Stimulated activated CD4-positive, alpha-beta T cell treated with anti-CD3 and anti-CD28 coated beads, Interleukin-1b, Interleukin-23, amount 100 ng/mL, for 1 hour (primary cell): ENCODE measurements at places on chromosomes 2 and 18.

- no peak for DNase-seq
These were observed 694 bp downstream of the THSD7B start for GRCh38 chr2:136766073-136766404.

DNA sequence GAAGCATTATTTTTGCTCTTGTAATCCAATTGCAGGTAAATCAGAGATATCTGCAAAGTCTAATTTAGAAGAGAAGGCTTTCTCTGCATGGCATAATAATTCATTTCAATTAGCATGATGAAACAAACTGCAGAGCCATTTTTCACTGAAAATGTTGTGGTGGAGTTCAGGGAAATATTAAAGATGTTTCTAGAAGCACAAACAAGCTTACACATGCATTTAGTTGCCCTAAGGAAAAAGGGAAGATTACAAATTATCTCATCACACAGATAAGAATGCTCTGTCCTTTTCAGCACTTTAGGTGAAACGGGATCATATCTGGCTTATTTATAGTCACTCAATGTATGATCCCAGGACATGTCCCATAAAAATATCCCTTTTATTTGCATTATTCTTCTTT is 252.1 kb upstream of the TANK start:
- no peak for DNase-seq

DNA sequence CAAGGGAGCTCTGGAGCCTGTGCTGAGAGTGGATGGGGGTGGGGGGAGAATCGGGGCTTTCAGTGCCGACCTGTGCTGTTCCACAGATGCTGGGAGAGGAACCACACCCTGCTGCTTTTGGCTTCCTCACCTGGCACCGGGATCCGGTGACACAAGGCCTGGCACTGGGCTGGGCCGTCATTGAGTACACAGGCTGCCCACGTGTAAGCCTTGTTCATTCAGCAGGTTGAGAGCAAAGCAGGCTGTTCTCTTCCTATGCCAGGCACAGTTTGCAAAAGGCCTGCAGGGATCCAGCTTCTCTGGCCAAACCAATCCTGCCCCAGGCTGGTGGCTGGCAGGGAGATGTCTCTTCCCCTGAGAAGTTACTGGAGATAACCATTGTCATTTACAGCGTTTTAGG is 17.1 kb downstream of the TRIB2 start:
- no peak for DNase-seq

GRCh38 chr2:23498943-23499342 is 114.0 kb downstream of the KLHL29 start:
- DNase-seq = no peak

DNA sequence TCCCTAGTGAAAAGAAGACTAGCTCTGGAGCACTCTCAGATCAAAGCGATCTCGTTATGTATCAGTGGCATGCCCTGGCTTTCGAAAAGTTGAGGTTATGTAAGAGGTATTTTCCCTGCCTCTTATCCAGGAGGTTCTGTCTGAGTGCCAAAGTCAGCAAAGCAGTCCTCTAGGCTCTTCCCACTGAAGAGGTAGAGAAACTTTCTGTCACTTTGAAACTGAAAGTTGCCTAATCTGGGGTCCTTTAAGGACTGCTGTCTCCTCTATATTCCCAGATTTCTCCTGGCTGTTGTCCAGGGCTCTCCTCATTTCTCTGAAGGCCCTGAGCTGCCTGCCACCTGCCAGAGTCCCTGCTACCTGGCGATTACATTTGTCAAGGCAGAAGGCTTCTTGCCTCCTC is 96.3 kb downstream of the B3GNT2 start:
- no peak for DNase-seq

GRCh38 chr2:30371772-30372373 is 75.2 kb upstream of the LCLAT1 start:
- DNase-seq = no peak

- no peak for DNase-seq
These were observed 175.9 kb upstream of the ITGA4 start for GRCh38 chr2:181281206-181281832.

DNA sequence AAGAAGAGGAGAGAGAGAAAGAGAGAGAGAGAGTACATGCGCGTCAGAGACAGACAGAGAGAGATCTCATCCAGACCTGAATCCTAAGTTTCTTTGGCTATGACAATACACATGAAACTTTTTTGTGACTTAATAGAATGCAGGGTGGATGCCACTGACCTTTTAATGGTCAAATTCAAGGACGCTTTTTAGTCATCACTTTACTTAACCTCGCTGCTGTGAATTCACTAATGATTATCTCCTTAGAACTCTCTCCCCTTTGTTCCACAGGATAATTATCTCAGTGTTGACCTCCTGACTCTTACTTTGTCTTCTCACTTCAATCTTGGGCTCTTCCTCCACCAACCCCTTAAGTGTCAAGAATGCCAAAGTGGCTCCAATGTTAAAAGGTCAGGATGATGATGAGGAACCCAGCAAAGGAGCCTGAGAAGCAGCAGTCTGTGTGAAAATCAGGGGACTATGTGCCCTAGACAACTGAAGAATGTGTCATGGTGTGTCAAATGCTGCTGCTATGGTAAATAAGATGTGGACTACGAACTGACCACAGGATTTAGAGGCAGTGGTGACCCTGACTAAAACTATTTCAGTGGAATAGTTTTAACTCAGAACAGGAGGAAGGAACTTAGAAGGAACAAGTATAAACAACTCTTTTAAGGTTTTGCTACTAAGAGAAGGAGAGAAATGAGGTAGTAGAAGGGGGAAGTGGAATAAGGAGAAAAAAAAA is 382.1 kb downstream of the ZEB2 start:
- DNase-seq = no peak

GRCh38 chr2:63344575-63345284 is 243.5 kb downstream of the WDPCP start:
- DNase-seq = no peak

DNA sequence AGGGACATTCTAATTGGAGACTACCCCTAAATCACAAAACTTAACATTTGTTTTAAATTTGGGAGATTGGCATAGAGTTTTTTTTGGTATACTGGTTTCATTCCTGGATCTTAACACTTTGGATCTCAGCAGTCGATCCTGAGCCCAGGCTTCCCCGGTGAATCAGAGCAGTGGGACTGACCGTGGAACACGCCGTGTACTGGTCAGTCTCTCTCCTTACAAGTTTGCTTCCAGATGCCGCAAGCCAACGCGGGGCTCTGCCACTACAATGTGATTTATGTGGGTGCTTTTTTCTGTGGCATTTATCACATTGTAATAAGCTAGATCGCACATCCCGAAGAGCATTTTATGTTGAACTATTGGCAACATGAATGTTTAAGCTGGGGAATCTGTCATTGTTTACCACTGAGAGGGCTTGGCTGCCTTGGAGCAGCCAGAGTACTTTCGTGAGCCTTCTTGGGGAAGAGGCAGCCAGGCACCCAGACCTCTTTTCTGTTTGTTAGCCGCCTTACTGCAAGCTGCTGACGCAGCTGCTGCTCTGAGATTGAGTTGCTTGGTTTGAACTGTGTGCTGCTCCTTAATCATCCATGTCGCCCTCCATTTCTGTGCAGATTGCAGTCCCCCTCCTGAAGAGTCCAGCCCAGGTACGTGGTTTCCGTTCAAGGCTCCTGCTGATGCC is 49.3 kb downstream of the COA5 start:
- DNase-seq = no peak

DNA sequence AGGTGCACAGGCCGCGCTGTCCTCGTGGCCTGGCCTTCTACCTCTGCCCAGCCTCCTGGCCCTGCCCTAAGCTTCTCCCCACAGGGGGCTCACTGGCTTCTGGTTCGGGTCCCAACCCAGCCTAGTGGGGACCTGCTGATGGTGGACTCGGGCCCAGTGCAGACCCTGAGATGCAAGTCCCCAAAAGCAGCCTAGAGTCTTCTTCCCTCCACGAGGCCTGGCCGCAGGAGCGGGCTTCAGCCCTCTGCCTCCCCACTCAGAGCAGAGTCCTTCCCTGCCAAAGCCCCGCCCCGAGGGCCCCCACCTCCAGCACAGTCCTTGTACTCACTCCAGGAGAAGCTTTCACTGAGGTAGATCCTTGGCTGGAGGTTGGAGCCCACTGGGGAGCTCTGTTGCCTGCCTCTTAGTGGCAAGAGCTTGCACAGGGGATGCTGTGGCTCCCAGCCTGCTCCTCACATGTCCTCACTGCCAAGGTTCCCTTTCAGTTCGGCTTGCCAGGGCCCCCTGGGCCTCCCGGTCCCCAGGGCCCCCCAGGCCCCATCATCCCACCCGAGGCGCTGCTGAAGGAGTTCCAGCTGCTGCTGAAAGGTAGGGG is 3.6 kb downstream of the ERFE start:
- no peak for DNase-seq

- no peak for DNase-seq
These were observed 93.8 kb upstream of the LDAH start for GRCh38 chr2:20916604-20917286.

DNA sequence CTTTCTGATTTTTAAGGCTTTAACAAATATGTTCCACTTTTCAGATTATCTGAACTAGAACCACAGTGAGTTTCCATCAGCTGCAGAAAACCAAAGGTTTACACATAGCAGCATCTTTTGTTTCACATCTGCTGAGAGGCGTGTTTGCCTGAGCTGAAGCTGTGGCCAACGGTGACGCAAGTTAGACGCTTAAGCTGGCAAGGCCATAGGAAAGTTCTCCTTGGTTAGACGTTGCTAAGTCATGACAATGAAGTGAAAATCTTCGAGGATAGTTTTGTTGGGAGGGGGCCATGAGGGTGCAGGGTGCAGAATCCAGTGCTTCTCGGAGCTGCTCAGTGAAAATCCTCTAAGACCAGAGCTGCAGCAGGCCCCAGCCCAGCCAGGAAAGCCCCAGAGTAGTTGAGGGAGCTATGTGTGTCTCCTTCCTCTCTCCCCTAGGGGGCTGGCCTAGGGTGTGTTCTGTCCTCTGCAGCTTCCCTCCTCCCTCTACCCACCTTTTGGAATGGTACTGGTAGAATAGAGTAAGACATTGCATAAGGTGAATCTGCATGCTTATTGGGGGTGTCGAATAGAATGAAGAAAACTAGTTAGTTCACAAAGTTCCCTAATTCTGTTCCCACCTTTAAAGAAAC is 105.4 kb downstream of the FHOD3 start:
- DNase-seq = no peak

GRCh38 chr18:79797518-79798345 is at the start of gene KCNG2:
KCNG2 (plus strand) TSS chr18:79797938; CDS start chr18:79863668, 65,730 bp downstream.
- DNase-seq = no peak

DNA sequence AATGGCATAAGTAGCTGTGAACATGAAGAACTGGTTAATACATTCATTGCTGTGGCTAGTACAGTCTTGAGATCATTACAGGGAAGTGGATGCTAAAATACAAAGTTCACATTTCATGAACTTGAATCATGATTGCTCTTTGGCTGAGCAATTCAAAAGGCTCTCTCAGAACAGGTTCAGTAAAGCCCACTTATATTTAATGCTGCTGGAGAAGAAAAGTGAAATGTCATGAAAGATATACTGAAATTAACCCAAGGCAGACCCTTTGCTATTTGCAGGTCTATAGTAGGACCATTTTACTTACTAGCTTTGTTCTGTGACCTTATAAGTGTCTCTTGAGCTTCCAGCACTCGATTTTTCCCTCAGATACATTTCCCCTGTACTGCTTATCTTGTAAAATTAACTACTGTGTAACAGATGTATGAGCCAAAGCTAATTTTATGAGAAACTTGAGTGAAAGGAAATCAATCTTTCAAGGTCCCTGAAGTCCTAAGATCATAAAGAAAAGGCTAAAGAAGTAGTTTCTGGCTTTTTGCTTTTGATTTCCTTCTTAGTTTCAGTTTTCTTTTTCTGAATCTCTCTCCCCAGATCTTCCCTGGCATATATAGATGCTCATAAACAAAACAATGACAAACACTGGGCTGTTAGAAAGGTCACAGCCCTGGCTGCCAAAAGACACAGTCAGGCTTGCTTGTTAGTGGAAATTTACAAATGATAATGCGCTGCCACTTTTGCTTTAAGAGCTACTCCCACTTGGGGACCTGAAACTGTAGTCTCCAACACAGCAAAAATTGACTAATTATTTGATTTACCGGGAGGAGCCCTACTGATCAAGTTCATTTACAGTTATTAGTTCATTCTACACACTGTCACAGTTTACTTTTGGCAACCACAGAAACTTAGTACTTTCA is 132.7 kb upstream of the XPO1 start:
- no peak for DNase-seq

GRCh38 chr2:157476953-157477709 is 33.2 kb upstream of the CYTIP start:
- DNase-seq = no peak

- no peak for DNase-seq
These were observed 297.3 kb downstream of the GRB14 start for GRCh38 chr2:164323978-164324377.

- no peak for DNase-seq
These were observed 5.8 kb upstream of the ABCB11 start for GRCh38 chr2:169036736-169037440.

- DNase-seq = no peak
These were observed 994 bp upstream of the LRATD1 start for GRCh38 chr2:14631406-14632040.

- DNase-seq = no peak
These were observed 117.1 kb downstream of the ZFP36L2 start for GRCh38 chr2:43109261-43109743.

DNA sequence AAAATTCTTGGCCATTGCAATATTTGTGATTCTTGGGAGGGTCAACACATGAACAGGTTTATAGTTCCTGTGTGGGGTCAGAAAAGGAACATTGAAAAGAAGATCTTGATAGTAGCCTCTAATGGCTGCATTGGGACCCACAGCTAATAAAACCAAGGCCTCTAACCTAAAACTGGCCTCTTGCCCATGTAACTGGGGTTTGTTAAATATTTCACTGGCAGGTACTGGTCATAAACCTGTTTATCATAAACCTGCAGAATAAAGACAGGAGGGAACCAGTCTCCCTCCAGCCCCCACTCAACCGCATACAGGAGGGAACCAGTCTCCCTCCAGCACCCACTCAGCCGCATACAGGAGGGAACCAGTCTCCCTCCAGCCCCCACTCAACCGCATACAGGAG is 125.3 kb downstream of the PXDN start:
- no peak for DNase-seq

DNA sequence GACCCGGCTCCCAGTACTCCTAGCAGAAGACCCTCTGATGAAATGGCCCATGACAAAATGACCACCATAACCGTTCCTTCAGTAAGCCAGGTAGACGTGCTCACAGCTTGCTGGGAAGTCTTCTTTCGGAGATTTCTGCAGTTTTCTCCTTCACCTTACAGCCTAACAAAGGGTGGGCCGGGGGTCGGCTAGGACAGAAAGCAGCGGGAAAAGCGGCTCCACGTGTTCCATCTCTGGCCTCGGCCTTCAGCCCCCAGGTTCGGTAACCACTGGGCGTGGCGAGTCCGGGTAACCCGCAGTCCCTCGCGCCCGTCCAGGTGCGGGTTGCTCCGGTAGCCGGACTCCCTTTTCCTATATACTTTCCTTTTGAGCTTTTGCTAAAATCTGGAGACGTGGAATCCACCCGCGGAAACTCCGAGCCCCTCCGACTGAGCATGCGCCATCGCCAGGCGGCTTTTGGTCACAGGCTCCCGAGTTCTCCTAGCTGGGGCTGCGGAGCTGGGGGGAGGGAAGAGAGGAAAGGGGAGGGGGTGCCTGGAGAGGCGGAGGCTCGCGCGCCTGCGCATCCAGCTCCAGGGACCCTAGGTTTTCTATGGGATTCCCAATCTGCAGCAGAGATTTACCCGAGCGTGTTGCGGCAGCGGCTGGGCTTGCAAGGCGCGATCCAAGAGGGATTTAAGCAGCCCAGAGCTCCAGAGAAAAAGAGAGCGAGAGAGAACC is at the start of gene VSNL1:
TSS of gene VSNL1 (plus strand) at position 604 of the 720 bp plus-strand sequence. CDS start 51,379 bp downstream, outside the sequence.
- DNase-seq = no peak
